ENCODE measurements at places on chromosomes 7 and 10.

DNA sequence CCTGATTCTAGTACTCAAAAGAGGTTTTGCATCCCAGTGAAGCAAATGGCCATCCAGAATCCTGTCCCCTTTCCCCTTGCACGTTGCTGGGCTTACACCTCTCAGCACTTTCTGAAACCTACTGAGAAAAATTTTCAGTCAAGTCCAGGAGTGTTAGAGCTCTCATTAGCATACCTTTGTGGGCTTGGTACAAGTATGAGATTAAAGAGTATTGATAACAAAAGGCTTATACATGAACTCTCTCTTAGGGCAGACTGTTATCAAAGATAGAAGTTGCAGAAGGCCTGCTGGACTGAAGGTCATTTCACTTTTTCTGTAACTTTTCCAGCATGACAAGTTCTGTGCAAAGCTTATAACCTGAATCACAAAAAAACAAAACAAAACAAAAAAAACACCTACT is at the start of gene ASAH2:
Gene ASAH2, minus strand, starts transcription at position 123 of the 400 bp plus-strand sequence. CDS start 2,906 bp downstream, outside the sequence.
- DNase-seq, result no peak

DNA sequence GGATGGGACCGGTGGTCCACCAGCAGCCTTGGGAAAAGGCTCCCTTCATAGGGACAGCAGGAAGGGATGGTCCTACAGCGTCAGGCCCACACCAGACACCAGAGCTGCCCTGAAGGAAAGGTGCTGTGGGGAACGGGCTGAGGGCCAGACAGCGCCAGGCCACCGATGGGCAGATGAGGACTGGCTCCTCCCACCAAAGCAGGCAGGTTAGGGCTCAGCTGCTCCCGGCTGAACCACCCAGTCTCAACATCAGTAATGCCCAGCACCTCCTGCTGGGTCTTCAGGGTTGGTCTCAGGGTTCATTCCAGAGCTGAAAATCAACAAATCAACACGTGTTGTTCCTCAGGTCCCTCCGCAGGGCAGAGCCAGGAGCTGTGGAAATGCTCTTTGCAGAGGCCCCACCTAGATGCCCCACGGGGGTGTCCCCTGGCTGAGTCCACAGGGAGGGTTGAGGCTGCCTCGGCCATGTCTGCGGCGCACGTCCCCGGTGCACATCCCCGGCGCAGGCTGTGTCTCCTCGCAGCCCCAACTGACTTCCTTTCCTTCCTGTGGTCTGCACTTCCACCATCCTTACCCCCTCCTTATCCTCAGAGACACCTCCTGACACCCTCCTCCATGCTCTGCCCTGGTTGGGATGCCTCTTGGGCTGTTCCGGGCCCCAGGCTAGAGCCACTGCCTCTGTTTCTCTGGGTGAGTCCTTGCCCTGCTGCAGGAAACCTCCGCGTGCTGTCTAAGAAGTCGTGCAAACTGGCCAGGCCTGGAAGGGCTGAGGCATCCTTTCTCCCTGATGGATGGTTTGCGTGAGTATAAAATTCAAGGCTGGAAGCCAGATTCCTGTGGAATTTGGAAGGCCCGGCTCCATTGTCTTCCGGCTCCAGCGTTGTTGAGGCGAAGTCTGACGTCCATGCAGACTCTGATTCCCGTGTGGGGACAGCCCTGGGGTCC is 32.8 kb upstream of the CFAP46 start:
- no peak for DNase-seq

GRCh38 chr10:81251457-81252115 is 623.4 kb upstream of the NRG3 start:
- no peak for DNase-seq

- no peak for DNase-seq
These were observed 213.2 kb downstream of the BICC1 start for GRCh38 chr10:58725901-58726300.

DNA sequence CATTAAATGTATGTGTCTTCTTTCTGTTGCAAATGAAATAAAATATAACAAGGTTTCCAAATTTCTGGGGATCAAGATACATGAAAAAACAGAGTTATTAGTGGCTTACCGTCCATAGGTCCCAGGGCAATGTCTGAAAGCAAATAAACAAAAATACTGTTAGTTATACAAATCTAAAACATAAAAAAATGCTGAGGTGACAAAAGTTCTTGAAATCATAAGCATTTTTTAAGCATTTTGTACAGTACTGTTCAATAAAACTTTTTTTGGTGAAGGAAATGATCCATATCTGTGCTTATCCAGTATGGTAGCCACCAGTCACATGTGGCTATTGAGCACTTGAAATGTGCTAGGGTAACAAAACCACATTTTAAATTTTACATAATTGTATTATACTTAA is 158.6 kb upstream of the TARP start:
- DNase-seq, result no peak

- no peak for DNase-seq
These were observed 50.6 kb downstream of the ADAMTS14 start for GRCh38 chr10:70722820-70723424.

Data from GM12864 (cell line).